ENCODE measurements at places on chromosomes 4 and X.

- DNase-seq = no peak
These were observed 147.0 kb downstream of the APBB2 start for GRCh38 chr4:41067369-41067768.

DNA sequence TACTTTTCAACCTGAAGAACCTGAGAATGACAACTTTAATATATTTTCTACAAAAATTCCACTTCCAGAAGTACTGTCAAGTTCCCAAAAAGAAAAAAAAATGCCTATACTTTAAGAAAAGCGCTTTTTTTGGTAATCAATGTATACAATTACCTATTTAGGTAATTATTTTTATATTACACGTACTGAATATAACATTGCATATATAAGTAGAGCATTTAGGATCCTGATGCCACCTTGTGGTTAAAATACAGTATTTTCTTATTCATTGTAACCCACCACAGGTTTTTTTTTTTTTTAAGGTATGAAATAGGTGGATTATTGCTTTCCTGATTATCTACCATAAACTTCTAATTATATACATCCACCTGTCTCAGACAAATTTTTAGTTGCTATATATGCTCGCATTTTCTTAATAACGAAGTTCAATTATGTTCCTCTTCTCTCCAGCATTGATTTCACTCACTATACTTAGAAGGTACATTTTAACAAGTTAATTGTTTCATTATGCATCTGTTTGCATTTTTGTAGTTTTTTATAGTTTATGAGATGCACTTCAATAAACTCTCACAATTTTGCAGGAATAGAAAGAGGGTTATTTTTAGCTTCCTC is 5.2 kb downstream of the MAP9 start:
- DNase-seq = no peak

GRCh38 chr4:55447831-55448230 is 52.1 kb downstream of the TMEM165 start:
- DNase-seq = no peak

DNA sequence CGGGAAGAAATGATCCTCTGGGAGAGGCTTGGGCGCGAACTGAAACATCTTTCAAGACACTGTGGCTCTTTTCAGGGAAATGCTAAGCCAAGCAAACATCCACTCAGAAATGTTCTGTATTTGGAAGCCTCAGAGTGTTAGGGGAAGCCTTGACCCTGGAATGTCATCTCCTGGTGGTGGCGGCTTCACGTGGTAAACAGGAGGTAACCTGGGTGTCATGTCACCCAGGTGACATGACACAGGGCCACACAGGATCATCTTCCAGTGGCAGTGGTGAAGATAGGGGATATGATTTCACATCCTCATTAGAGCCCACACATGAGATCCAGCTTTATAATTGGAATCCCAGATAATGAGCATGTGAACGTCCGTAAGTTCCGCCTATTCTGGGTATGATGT is 140.0 kb downstream of the TBL1X start:
- DNase-seq = no peak

- no peak for DNase-seq
These were observed 114.7 kb upstream of the ARMCX2 start for GRCh38 chrX:101774340-101774739.

GRCh38 chrX:19805046-19805690 is 82.2 kb downstream of the SH3KBP1 start:
- no peak for DNase-seq

- no peak for DNase-seq
These were observed 47.9 kb upstream of the RGN start for GRCh38 chrX:47030339-47030738.

- no peak for DNase-seq
These were observed 1.8 kb downstream of the ZIC3 start for GRCh38 chrX:137567682-137568232.

DNA sequence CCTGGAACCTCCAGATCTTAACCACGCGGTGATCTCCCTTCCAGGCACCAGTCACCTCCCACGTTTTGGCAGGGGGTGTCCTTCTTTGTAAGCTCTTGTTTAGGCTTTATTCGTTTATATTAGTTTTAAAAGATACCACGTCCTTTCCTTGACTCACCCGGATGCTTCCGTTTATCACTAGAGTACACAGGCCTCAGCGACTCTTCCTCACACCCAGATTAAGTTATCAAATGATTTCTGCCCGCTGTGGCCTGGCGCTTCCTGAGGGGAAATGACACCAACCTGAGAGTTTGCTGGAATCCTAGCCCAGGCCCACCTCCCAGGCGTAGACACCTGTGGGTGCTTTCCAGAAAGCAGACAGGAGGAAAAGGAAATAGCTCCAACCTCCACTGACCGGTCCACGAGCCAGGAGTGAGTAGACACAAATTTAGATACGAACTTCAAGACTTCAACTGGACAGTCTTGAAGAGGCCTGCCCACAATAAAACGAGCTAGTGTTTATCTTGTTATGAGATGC is 756 bp upstream of the ADAMTS3 start:
- no peak for DNase-seq

DNA sequence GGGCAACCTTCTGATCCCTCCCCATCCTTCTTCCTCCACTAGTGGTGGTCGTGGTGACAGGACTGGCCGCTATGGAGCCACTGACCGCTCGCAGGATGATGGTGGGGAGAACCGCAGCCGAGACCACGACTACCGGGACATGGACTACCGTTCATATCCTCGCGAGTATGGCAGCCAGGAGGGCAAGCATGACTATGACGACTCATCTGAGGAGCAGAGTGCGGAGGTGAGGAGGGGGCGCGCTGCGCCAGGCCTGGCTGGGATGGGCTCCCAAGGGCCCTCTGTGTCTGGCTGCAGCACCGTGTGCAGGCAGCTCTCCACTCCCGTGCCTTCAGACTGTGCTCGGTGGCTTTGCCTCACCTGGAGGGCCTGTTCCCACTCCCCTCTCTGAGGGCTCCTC is 24.3 kb downstream of the RBM10 start:
- no peak for DNase-seq

DNA sequence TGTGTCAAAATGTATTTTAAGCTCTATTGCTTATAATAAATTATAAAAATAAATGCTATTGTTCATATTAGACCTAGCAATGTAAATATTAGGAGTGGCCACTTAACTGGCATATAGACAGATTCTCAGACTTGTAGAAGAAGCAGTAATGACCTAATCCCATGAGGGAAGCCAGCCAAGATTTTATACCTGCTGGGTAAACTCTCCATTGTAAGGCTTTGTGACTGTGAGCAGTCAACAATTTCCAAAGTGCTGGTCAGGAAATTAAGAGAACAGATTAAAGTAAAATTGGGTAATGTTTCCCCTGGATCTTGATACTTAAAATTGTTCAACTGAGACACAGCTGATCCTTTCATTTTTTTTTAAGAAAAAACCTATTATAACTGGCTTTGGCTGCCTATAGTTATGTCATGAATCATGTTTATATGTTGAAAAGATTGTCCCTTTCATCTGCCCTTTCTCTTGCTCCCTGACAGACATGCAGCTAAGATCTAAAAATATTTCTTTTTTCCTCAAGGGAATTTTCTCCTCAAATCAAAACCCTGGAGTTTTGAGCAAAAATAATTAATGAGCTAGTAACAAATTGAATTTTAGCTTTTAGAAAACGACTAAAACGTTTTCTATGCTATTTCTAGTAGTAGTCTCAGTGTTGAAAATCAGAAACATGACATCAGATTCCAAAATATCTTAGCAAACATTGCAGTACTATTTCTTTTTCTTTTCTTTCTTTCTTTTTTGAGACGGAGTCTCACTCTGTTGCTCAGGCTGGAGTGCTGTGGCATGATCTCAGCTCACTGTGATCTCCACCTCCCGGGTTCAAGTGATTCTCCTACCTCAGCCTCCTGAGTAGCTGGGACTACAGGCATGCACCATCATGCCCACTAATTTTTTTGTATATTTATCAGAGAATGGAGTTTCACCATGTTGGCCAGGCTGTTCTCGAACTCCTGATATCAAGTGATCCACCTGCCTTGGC is 77.9 kb downstream of the ADGRL3 start:
- no peak for DNase-seq

GRCh38 chr4:88599714-88600113 is 7.4 kb downstream of the HERC3 start:
- no peak for DNase-seq

- DNase-seq = no peak
These were observed 1.4 kb downstream of the HAND2 start for GRCh38 chr4:173528378-173529321.

All from activated T-helper 1 cell treated with Interleukin-2 at 50 U/mL for 16 hours (primary cell).